Cardiac septum (tissue), 1 donor: ENCODE measurements at places on chromosomes 16 and 17. TPM values are rescaled to one million over a fixed set of nuclear protein-coding genes. Genes with fewer than 3 reads are reported as not detected.

TBC1D3I gene
- 0.38 TPM for total RNA-seq

FGF11 gene
- 3.9 TPM for total RNA-seq

CDH13 gene
- total RNA-seq, result 108 TPM

KRTAP3-1 gene
- total RNA-seq, result not detected

ACSM3 gene
- 1.7 TPM for total RNA-seq

SMIM36 gene
- total RNA-seq, result not detected

PTX4 gene
- total RNA-seq, result not detected
